Type B pancreatic cell (in vitro differentiated cells): ENCODE measurements at places on chromosomes 1 and 21.
A peak's percentile ranks its signal among the peaks of the same experiment; 100 is the strongest.

GRCh38 chr21:31356440-31356839 is 12.4 kb upstream of the TIAM1 start:
- peaks cover 3% of the 10 kb centered on the region for H3K36me3 ChIP-seq
- H3K4me1 ChIP-seq, result peaks cover 13% of the 10 kb centered on the region
- H3K4me3 ChIP-seq, result no peak overlapping the region
- H3K27ac ChIP-seq, result no peak overlapping the region

- H3K4me3 ChIP-seq, result no peak overlapping the region
- DNase-seq, result no peak
- H3K27me3 ChIP-seq, result no peaks in the 10 kb centered on the region
- H3K36me3 ChIP-seq, result peaks cover 3% of the 10 kb centered on the region
These were observed 1.6 kb downstream of the DENND2D start for GRCh38 chr1:111198836-111199235.

DNA sequence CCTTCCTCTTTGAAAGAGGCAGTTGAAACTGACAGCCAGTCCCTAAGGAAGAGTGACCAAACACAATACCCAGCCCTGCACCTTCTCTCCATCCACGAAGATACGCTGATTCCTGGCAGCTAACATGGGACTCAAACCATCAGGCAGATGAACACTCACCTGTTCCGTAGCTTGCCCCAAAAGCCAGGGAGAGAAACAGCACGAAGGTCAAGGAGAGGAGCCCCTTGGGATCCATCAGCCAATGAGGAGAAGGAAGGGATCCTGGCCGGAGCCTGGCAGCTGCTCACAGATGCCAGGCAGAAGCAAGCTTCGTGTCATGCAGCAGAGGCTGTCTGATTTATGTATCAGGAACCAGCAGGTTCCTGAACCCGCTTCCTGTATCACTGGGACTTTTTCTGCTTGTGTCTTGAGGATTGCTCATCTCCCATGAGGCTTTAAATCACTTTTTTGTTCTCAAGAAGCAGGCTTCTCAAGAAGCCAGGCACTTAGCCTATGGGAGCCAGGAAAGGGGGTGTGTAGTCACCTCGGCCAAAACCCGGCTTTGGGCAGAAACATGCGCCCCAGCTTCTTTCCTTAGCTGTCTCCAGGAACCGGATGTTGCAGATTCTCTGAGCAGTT is at the start of gene SLAMF1:
Gene SLAMF1, minus strand, starts transcription at position 334 of the 618 bp plus-strand sequence. Its CDS starts 99 bp downstream, at position 235.
- H3K4me3 ChIP-seq, result no peak within 1 kb of the TSS
- no peaks in the 10 kb centered on the region for H3K36me3 ChIP-seq
- H3K27ac ChIP-seq, result no peak within 1 kb of the TSS
- DNase-seq, result no peak
- peaks cover 16% of the 10 kb centered on the region for H3K27me3 ChIP-seq
- H3K4me1 ChIP-seq, result peaks cover 7% of the 10 kb centered on the region

- no peaks in the 10 kb centered on the region for H3K27me3 ChIP-seq
- no peak for DNase-seq
- no peak overlapping the region for H3K4me3 ChIP-seq
- H3K36me3 ChIP-seq, result no peaks in the 10 kb centered on the region
These were observed 44.9 kb upstream of the TINAGL1 start for GRCh38 chr1:31531177-31531999.

DNA sequence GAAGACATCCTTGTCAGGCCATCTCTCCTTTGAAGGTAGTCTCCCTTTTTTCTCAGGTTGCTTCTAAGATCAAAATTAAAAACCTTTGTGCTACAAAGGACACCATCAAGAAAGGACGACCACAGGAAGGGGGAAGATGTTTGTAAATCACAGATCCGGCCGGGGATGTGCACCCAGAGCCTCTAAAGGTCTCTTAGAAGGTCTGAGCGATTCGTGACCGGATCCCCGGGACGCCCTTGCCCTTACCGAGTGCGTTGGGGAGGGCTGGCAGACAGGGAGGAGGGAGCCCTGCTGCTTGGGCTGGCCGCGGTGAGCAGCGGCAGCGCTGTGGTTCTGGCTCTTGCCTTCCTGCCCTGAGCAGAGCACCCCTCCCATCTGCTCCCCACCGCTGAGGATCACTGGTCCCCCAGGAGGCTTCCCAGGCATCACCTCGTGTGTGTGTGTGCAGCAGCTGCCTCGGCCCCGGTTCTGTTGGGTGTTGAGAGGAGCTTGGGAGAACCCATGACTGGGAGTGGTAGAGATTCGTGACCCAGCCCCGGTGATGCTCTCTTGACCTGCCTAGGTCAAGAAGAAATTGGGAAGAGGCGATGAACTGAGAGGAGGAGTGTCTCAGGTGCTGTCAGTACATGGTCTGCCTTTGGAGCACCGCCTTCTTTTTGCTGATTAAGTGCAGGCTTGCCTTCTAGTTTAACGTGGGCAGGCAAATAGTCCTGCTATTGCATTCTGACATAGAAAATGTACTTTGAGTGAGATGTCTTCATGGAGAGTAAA is 34.5 kb downstream of the AGPAT3 start:
- peaks cover 32% of the 10 kb centered on the region for H3K36me3 ChIP-seq
- peaks cover 37% of the 10 kb centered on the region for H3K4me1 ChIP-seq
- no peak overlapping the region for H3K4me3 ChIP-seq
- no peak overlapping the region for H3K27ac ChIP-seq
- H3K27me3 ChIP-seq, result no peaks in the 10 kb centered on the region
- no peak for DNase-seq

GRCh38 chr1:175887521-175887920 is 144.1 kb upstream of the TNR start:
- no peak overlapping the region for H3K4me3 ChIP-seq
- no peak overlapping the region for H3K27ac ChIP-seq
- H3K27me3 ChIP-seq, result peaks cover 4% of the 10 kb centered on the region
- peaks cover 15% of the 10 kb centered on the region for H3K4me1 ChIP-seq
- DNase-seq, result no peak

DNA sequence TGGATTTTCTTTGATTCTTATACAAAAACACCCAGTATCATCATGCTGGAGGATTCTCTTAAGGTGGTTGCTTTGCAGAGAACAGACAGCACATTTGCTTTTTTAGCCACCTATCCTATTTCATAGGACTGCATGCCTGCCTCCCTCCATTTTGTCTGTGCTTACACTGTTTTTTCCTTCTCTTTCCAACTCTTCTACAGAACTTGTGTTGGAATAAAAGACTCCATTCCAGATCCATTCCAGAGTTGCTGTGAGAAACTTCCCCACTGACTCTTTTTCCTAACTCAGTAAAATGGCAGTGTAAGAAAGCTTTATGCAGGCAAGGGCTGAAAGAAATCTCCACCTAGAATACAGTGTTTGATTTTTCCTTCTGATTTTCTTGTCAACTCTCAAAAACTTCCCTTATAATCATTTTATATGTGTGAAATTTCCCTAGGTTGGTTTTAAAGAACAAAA is 5.2 kb upstream of the ARID1A start:
- H3K36me3 ChIP-seq, result no peaks in the 10 kb centered on the region
- no peak for DNase-seq
- H3K27ac ChIP-seq, result peak overlapping the region; percentile 9
- H3K4me3 ChIP-seq, result peak overlapping the region; percentile 44
- H3K27me3 ChIP-seq, result no peaks in the 10 kb centered on the region

DNA sequence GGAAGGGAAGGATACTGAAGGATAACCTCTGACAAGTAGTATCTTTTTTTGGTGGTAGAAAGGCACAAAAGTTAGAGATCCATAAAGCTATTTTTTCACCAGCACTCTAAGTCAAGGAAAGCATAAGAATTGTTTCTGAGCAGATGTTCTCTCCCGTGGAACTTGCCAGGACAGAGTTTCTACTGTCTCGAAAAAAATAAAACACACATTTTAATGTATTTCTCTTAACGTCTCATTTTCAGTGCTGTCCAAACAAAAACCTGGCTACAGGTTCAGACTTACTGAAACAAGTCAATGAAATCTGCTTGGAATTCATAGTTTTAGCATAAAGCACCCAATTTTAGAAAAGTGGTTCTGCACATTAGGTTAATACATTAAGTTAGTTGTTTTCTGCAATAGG is 338.3 kb downstream of the LTN1 start:
- H3K27ac ChIP-seq, result no peak overlapping the region
- H3K4me1 ChIP-seq, result no peaks in the 10 kb centered on the region
- H3K4me3 ChIP-seq, result no peak overlapping the region

DNA sequence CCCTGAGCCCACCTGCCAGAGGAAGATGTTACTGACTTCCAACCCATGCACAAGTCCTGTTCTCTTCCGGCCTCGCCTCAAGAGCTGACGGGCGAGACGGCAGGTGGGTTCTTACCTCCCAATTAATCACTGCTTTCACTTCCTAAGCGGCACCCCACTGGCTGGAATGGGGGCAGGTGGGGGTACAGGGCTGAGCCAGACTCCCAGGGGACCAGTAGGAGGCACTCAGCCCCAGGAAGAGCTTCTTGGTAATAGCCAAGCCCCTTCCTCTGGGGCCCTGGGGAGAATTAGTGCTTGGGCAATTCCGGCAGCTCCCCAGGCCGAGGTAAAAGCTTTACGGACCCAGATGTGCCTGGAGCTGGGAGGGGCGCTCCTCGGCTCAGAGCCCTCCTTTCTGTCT is 9.7 kb downstream of the CNTN2 start:
- no peak overlapping the region for H3K27ac ChIP-seq
- H3K4me3 ChIP-seq, result no peak overlapping the region
- H3K27me3 ChIP-seq, result peaks cover 61% of the 10 kb centered on the region
- no peak for DNase-seq
- H3K36me3 ChIP-seq, result no peaks in the 10 kb centered on the region
- no peaks in the 10 kb centered on the region for H3K4me1 ChIP-seq

GRCh38 chr1:151723726-151724370 is 2.5 kb downstream of the RIIAD1 start:
- H3K27me3 ChIP-seq, result peaks cover 85% of the 10 kb centered on the region
- no peaks in the 10 kb centered on the region for H3K36me3 ChIP-seq
- no peak overlapping the region for H3K4me3 ChIP-seq
- no peak for DNase-seq
- peaks cover 10% of the 10 kb centered on the region for H3K4me1 ChIP-seq
- H3K27ac ChIP-seq, result no peak overlapping the region

- no peaks in the 10 kb centered on the region for H3K36me3 ChIP-seq
- H3K27ac ChIP-seq, result no peak overlapping the region
- H3K4me1 ChIP-seq, result no peaks in the 10 kb centered on the region
- H3K4me3 ChIP-seq, result no peak overlapping the region
These were observed 107.5 kb downstream of the SETD4 start for GRCh38 chr21:35952651-35953340.

GRCh38 chr1:16196874-16197273 is 15.6 kb downstream of the ARHGEF19 start:
- no peaks in the 10 kb centered on the region for H3K4me1 ChIP-seq
- no peaks in the 10 kb centered on the region for H3K27me3 ChIP-seq
- DNase-seq, result no peak

DNA sequence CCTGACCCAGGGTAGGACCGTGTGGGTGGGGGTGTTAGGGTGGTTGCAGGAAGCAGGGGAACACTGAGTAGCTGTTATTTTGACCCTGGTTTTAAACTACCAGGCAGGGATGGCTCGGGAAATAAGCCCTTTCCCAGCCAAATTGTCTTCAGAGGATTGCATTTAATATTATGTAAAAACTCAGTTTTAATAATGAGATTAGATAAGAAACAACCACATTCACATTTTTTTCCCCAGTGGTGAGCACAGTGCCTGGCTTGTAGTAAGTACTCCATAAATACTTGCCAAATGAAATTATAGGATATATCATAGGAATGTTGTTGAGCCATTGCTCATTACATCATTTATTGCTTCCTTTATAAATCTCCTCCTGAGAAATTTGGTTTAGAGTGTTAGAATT is 3.1 kb upstream of the ACP6 start:
- H3K4me3 ChIP-seq, result no peak overlapping the region
- peaks cover 3% of the 10 kb centered on the region for H3K27me3 ChIP-seq
- peaks cover 28% of the 10 kb centered on the region for H3K4me1 ChIP-seq
- H3K27ac ChIP-seq, result no peak overlapping the region

- no peak overlapping the region for H3K4me3 ChIP-seq
- H3K27me3 ChIP-seq, result no peaks in the 10 kb centered on the region
- H3K4me1 ChIP-seq, result no peaks in the 10 kb centered on the region
- H3K27ac ChIP-seq, result no peak overlapping the region
- H3K36me3 ChIP-seq, result peaks cover 45% of the 10 kb centered on the region
- DNase-seq, result no peak
These were observed 47.3 kb downstream of the LYPLAL1 start for GRCh38 chr1:219220945-219221344.

GRCh38 chr1:40692429-40692895 is 958 bp downstream of the NFYC start:
- H3K27ac ChIP-seq, result peak overlapping the region; percentile 95
- peaks cover 55% of the 10 kb centered on the region for H3K4me1 ChIP-seq
- no peak for DNase-seq
- peak overlapping the region; percentile 99 for H3K4me3 ChIP-seq

DNA sequence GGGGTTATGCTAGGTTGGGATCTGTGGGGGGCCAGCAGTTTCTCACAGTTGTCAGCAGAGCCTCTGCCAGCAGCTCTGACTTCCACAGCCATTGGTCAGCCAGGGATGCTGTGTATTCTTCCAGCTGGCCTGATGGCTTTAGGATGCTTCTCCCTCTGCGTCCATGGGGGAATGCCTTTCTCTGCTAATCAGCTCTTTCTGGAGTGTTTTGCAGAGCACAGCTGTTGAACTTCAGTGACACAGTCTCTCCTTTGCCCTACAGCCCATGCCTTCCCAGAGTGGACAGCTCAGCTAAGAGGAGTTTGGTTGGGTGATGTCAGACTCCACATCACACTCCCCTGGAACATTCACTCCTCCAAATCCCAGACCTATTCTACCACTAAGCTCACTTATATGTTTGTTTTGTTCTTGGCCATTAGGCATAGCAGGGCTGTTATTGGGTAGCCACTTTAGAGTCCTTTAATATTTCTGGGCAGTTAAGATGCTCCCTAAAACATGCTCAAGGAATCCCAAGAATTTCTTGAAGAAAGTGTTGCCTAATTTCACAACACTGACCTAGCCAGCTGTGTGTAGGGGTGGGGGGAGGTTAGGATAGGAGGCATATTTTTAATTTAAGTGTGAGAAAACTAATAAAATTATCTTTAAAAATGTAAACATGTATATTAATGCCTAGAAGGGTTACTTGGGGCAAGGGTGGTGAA is 75.3 kb upstream of the KIAA0040 start:
- H3K27ac ChIP-seq, result peak overlapping the region; percentile 90
- no peak overlapping the region for H3K4me3 ChIP-seq
- H3K4me1 ChIP-seq, result no peaks in the 10 kb centered on the region
- no peaks in the 10 kb centered on the region for H3K36me3 ChIP-seq
- H3K27me3 ChIP-seq, result no peaks in the 10 kb centered on the region
- no peak for DNase-seq
